ENCODE measurements at places on chromosomes 12 and 14.

- DNase-seq = no peak
Measured at GRCh38 chr14:29054119-29054518, 287.5 kb downstream of the FOXG1 start.

DNA sequence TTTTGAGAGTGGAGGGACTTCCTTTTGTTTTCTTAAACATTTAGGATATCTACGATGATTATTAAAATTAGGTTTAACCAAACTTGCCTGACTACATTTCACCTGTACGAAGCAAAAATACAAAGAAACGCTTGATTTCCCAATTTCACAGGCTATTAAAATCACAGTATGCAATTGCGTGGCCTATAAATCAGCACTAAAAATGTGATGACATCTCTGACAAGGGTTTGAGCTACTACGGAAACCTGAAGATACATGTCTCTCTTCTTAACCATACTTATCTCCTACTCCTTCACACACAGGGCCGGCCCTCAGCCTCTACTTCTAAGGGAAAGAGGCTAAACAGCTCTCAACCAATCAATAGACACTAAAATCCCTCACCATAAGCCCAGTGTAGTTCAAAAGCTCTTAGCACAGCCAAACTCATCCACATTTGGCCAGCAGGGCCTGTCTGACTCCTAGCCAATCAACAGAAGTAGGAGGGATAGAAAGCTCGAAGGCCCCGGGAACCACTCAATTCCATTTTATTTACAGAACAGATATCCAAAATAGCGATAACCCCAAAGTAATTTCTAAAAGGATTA is 137.3 kb downstream of the FOXN3 start:
- no peak for DNase-seq

DNA sequence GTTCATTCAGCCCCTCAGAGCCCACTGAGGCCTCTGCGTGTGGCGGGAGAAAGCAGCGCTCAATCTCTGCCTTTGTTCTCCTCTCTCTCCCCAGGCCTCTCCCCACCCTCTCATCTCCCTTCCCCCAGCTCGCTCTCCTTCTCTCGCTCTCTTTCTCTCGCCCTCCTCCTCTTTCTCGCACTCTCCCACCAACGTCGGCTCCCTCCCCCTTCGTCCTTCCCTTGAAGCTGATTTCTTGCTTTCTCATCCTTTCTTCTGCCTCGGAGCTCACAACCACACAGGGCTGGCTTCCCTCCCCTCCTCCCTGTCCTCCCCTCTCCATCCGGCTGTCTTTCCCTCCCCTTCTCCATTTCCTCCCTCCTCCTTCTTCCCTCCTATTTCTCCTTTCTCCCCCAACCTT is 96.4 kb downstream of the LRRC74A start:
- DNase-seq = no peak

DNA sequence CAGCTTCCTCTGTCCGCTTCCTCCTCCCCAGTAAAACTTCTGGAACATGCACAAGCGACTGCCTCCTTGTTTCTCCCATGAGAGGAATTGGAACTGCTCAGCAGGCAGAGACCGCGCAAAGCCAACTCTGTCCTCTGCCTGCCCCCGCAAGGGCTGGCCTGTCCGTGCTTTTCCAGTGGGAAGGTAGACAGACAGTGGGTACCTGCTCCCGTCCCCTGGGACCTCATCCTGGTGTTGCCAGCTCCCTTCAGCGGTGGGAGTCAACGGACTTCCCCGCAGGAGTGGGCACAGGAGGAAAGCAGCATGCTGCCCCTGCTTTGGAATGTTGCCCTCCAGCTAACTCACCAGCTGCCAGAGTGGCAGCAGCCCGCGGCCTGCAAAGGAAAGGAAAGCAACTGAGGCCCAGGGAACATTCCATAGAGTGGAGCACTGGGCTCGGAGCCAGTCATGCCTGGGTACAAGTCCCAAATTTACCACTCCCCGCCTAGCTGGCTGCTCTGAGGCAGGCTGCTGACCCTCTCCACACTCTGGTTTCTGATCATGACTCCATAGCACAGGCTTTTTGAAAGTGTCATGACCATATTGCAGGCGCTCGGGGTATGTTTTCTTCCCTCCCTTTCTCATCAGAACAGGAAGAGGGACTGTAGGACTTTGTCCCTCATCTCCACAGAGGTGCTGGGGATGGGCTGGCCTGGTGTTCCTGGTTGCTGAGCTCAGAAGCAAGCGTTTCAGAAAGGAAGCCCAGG is 89.2 kb upstream of the CLMN start:
- no peak for DNase-seq

DNA sequence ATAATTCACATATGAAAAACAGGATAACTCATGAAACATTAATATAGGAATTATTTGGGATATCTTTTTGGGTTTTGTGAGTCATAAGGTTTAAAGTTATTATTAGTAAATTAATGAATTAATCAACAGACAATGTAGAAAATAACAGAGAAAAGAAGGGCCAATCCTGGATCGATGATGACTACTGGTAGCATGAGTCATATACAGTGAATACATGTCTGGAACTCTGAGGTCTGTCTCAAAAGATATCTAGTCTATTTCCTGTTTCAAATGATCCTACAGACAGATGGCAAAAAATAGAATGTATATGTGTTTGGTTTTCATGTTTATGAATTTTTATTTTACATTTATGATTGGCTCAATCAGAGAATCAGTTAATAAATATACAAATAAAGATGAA is 86.4 kb upstream of the RTL1 start:
- no peak for DNase-seq

DNA sequence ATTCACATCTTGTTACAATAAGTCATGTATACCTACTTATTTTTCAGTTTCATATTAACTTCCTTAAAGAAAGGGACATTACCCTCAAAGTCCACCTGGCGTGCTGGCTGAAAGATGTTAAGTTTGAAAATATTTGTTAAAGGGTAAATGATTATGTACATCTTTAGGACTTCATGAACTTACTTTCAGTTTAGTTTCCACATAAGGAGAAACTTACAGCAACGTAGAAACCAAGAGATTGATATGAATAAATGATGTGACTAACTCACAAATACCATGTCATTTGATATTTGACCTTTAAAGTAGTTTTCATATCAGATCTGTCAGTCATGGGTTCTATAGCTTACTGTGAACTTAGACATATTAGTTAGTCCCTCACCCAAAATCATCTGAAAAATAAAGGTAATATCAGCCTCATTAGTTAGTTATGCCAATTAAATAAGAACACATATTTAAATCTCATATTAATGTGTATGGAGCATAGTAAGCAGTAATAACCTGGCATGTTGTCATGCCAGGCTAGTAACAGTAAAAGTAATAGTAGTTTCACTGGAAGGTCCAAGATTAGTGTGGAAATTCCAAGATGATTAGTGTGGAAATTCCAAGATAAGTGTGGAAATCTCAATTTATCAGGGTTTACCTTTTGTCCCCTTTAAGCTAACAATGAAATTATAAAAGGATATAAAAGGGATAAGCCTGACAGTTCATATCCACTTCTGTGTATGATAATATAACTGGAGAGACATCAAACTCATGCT is 1.9 kb upstream of the CLEC2D start:
- no peak for DNase-seq

- no peak for DNase-seq
Measured at GRCh38 chr14:103675957-103676356, 39.3 kb downstream of the XRCC3 start.

DNA sequence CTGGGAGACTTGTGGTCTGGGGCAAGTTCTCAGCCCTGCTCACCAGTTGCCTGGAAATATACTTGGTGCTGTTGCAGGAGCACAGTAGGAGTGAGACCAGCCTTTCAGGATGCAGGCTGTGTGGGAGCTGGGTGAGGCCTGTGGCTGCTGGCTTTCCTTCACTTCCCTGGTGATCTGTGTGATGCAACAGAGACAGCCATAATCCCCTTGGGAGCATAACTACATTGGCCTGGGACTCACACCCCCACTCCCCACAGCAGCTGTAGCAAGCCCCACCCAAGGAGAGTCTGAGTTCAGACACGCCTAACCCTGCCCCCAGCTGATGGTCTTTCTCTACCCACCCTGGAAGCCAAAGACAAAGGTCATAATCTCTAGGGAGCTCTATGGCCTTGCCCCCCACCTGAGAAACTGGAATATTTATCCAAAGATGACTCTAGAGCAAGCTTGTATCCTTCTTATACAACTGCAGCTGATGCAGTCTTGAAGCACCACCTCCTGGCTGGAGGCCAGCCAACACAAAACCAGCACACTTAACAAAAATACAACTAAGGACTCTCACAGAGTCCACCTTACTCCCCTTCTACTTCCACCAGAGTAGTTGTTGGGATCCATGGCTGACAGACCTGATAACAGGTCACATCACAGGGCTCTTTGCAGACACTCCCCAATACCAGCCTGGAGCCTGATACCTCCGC is 190.4 kb upstream of the CPNE8 start:
- no peak for DNase-seq

DNA sequence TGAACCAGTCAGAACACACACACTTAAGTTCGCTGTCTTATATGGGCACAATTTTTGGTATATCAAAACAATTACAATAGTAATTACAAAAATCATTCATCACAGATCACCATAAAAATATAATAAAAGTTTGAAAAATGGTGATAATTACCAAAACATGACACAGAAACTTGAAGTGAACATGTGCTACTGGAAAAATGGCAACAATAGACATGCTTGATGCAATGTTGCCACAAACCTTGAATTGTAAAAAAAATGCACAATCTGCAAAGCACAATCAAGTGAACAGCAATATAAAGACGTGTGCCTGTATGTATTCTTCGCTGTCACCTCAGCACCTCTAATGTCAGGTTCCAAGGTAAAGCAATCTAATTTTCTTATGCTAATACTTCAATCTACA is 117.6 kb downstream of the PRKD1 start:
- DNase-seq = no peak

- no peak for DNase-seq
Measured at GRCh38 chr12:41772478-41772877, 372.2 kb downstream of the GXYLT1 start.

DNA sequence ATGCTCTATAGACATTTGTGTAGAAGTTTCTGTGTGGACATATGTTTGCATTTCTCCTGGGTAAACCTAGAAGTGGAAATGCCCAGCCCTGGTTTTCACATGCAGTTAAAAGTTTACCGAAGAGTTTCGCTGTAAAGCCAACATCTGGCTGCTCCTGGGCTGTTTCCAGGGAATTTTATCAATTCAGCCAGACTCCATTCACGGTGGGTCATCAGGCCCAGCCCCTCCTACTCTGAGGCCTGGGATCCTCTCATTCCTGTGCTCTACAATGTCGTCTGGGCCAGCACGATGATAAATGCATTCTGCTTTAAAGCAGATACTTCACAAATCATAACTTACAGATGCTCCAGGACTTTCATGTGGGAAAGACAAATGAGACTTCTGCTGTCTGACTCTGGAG is 7.1 kb downstream of the NUAK1 start:
- DNase-seq = no peak

GRCh38 chr14:101775826-101776225 is 14.3 kb downstream of the PPP2R5C start:
- DNase-seq = no peak

- no peak for DNase-seq
Measured at GRCh38 chr12:57853864-57854556, 7.5 kb upstream of the CTDSP2 start.

DNA sequence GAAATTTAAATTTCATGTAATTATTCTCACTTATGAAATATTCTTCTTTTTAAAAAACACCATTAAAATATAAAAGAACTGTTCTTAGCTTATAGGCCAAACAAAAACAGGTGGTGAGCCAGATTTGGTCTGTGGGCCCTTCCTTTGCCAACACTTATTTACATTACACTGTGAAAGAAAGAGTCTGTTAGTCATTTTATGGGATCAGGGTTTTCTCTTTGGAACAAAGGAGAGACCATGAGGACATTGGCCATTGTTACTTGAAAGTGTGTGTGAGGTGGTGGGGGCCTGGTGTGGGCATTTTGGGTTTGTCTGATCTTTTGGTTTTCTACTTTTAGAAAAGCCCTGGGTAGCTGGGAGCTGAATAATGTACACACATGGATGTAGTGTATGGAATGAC is 62.7 kb downstream of the TTC6 start:
- DNase-seq = no peak

- DNase-seq = no peak
Measured at GRCh38 chr12:65961190-65962035, 137.1 kb downstream of the HMGA2 start.

GRCh38 chr12:43551971-43552559 is at the start of gene ADAMTS20:
Gene ADAMTS20, minus strand, starts transcription at chr12:43552203. Its CDS starts 282 bp downstream, at chr12:43551921.
- no peak for DNase-seq

- no peak for DNase-seq
Measured at GRCh38 chr14:68633131-68633991, 159.5 kb downstream of the ZFP36L1 start.

- no peak for DNase-seq
Measured at GRCh38 chr14:24297190-24297964, 2.2 kb downstream of the DHRS1 start.

GRCh38 chr12:23096321-23096720 is 471.4 kb downstream of the ETNK1 start:
- DNase-seq = no peak

DNA sequence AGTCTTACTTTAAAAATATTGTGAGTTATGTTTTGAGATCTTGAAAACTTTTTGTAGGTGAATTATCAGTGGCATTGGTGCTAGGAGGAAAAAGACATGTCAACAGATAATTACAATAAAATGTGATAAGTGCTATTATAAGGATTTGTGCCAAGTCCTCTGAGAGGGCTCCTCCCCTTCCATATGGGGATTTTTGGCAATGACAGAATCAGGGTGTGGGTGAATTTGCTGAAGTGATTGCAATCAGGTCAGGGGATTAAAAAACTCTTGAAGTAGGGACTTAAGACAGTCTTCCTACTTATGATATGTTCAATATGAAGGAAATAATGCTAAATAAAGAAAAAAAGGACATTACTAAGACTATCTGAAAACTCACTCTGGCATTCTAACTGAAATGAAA is 122.5 kb downstream of the SLC15A5 start:
- DNase-seq = no peak

GRCh38 chr12:103839609-103840461 is 1.2 kb downstream of the NT5DC3 start:
- no peak for DNase-seq

GRCh38 chr12:132257955-132258490 is 71.4 kb downstream of the GALNT9 start:
- no peak for DNase-seq

GRCh38 chr14:105863296-105864108 is 337.1 kb downstream of the TMEM121 start:
- no peak for DNase-seq

DNA sequence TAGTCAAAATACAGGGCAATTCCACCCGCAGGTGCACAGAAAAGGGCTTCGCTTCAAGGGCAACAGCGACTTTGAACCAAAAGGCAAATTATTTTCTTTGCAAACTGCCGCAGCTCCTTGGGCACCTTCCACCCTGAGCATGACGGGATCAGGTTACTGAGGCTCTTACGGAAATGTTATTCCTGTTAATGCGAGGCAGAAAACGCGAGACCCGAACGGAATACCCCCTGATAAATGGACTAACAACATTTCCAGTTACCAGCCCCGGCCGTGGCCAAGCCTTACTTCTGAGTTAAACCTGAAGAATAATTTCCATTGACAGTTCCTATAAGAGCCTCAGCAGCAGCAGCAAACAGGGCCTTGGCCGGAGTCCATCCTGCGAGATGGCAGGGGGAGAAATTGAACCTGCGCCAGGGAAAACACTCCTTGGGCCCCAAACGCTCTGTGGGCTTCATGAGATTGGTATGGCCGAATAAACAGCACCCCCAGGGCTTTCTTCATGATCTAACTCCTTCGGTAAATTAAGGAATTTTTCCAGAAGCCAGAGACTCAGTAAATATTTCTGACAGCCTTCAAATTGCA is 70.0 kb upstream of the DICER1 start:
- no peak for DNase-seq

- no peak for DNase-seq
Measured at GRCh38 chr14:86402545-86402944, 872.6 kb downstream of the FLRT2 start.

- DNase-seq = no peak
Measured at GRCh38 chr12:125299840-125300239, 234.6 kb downstream of the AACS start.

All from stimulated activated CD4-positive, alpha-beta T cell treated with anti-CD3 and anti-CD28 coated beads, Interleukin-1b, Interleukin-23, amount 100 ng/mL, for 1 hour (primary cell).